ENCODE measurements at places on chromosomes 2 and 18. TPM values are rescaled to one million over a fixed set of nuclear protein-coding genes. Genes with fewer than 3 reads are reported as not detected.

PRSS56 gene
- total RNA-seq, result not detected

ATP6V1B1 gene
- 0.99 TPM for total RNA-seq

ERMN gene
- total RNA-seq, result 1.2 TPM

MYCN gene
- 26.7 TPM for total RNA-seq

RNF144A gene
- 29.0 TPM for total RNA-seq

DSEL gene
- total RNA-seq, result 7.1 TPM
